AG04450 (cell line): ENCODE measurements at places on chromosomes 16 and 17. TPM values are rescaled to one million over a fixed set of nuclear protein-coding genes. Genes with fewer than 3 reads are reported as not detected.

GRCh38 chr16:57540387-57540786 lies 2.1 kb upstream of the ADGRG5 start:
- DNase-seq: no peak

DNA sequence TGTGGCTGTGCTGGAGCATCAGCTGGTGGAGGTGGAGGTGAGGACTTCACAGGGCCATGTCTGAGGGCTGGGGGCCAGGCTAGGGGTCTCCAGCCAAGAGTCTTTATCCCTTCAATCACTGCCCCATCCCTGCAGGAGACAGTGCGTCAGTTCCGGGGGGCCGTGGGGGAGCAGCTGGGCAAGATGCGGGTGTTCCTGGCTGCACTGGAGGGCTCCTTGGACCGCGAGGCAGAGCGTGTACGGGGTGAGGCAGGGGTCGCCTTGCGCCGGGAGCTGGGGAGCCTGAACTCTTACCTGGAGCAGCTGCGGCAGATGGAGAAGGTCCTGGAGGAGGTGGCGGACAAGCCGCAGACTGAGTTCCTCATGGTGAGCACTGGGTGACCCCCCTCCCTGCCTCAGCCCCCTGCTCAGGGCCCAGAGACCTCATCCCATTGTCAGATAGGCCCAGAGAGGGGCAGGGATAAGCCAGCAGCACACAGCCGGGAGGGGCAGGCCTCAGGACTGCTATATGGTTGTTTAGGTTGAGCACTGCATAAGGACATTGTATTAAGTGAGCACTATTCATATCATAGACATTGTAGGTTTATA lies 2.3 kb upstream of the PYDC1 start:
- DNase-seq: no peak

Gene ABCC11
- polyA plus RNA-seq: 0.06 and 0.19 TPM in 2 replicates

DNA sequence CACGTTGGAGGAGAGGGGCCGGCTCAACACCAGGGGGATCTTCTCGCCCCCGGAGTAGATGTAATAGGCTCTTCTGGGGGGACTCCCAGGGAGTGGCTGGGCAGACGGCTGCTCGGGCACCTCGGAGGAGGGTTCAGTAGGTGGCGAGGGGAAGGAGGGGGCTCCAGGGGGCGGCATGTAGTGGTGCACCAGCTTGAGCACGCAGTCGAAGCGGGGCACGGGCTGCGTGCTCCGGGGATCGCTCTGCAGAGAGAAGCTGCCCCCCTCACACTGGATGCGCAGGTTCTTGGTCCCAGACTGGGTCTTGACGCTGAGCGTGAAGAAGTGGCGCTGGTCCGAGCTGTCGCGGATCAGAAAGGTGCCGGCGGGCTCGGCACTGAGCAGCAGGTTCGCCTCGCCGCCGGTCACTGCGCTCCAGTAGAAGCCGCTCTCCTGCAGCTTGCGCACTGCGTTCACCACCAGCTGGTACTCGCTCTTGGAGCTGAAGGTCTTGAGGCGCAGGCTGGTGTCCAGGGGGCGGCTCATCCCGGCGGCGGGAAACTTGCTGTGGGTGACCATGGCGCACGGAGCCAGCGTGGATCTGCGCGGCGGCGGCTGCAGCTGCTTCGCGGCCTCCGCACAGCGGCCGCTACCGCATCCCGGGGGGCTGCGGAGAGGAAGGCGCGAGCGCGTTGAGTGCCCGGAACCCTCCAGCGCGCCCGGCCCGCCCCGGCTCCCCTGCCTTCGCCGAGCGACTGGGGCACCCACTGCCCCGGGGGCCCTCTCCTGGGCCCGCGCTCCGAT lies 1.1 kb downstream of the SOCS3 start:
- DNase-seq: no peak

DNA sequence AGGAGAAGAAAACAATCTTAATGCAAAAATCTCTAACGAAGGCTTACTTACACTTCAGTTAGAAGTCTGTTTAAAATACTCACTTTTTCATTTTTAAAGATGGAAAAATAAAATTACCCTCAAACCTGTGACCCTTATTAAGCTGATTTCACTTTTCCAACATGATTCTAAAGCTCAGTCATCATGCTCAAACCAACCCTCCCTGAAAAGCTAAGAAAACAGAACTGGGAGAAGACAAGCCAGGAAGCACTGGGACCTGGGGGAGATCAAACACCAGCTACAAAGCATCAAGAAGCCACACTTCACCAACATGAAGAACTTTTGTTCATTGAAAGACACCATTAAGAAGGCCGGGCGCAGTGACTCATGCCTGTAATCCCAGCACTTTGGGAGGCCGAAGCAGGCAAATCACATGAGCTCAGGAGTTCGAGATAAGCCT lies 88.8 kb downstream of the LITAF start:
- DNase-seq: no peak
